ENCODE measurements at places on chromosomes 11 and 22.
A peak's percentile ranks its signal among the peaks of the same experiment; 100 is the strongest.

GRCh38 chr11:2912498-2912897 is 16.7 kb downstream of the PHLDA2 start:
- no peaks in the 10 kb centered on the region for H3K36me3 ChIP-seq
- H3K27ac ChIP-seq, result no peak overlapping the region
- H3K4me1 ChIP-seq, result peaks cover 8% of the 10 kb centered on the region
- H3K27me3 ChIP-seq, result no peaks in the 10 kb centered on the region
- H3K4me3 ChIP-seq, result no peak overlapping the region

GRCh38 chr11:26193694-26194365 is 138.1 kb upstream of the ANO3 start:
- no peaks in the 10 kb centered on the region for H3K27me3 ChIP-seq
- H3K27ac ChIP-seq, result no peak overlapping the region
- DNase-seq, result no peak
- H3K36me3 ChIP-seq, result no peaks in the 10 kb centered on the region

GRCh38 chr11:34298871-34299270 is 58.9 kb downstream of the ABTB2 start:
- no peak overlapping the region for H3K4me3 ChIP-seq
- no peaks in the 10 kb centered on the region for H3K36me3 ChIP-seq
- H3K4me1 ChIP-seq, result peaks cover 8% of the 10 kb centered on the region
- H3K27ac ChIP-seq, result no peak overlapping the region
- no peak for DNase-seq
- no peaks in the 10 kb centered on the region for H3K27me3 ChIP-seq

- H3K36me3 ChIP-seq, result no peaks in the 10 kb centered on the region
- no peak overlapping the region for H3K4me3 ChIP-seq
- no peak for DNase-seq
Observed at GRCh38 chr11:80505771-80506170, 1064.9 kb upstream of the TENM4 start.

- no peak overlapping the region for H3K4me3 ChIP-seq
- no peaks in the 10 kb centered on the region for H3K4me1 ChIP-seq
- H3K27ac ChIP-seq, result no peak overlapping the region
- DNase-seq, result no peak
- no peaks in the 10 kb centered on the region for H3K27me3 ChIP-seq
Observed at GRCh38 chr22:45823336-45823735, 151.7 kb downstream of the ATXN10 start.

DNA sequence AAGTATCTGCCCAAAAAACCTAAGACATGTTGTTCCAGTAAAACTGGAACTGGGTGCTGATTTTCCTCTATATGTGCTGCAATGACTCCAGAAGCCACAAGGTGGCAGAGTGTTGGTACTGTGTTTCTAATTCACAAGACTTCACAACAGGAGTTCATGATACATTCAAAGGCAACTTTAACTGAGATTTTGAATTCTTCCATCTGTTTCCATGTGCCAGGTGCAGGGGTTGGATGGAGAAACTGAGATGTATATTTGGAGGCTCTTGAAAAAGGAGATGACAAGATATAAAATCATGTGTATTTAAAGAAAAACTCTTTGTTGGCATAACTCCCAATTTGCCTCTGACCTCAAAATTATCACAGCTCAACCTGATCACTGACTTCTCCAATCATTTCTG is 1098.6 kb upstream of the CCDC90B start:
- no peaks in the 10 kb centered on the region for H3K36me3 ChIP-seq
- H3K4me3 ChIP-seq, result no peak overlapping the region
- H3K4me1 ChIP-seq, result no peaks in the 10 kb centered on the region
- DNase-seq, result peak; percentile 3
- no peaks in the 10 kb centered on the region for H3K27me3 ChIP-seq

GRCh38 chr22:48738204-48738980 is 1089.3 kb downstream of the BRD1 start:
- no peaks in the 10 kb centered on the region for H3K4me1 ChIP-seq
- H3K27me3 ChIP-seq, result no peaks in the 10 kb centered on the region
- DNase-seq, result no peak

- no peak for DNase-seq
- H3K27me3 ChIP-seq, result no peaks in the 10 kb centered on the region
- H3K4me1 ChIP-seq, result no peaks in the 10 kb centered on the region
- no peak overlapping the region for H3K4me3 ChIP-seq
Observed at GRCh38 chr11:86702220-86702983, 30.0 kb upstream of the ME3 start.

GRCh38 chr11:65506772-65507505 is 8.1 kb downstream of the MALAT1 start:
- H3K36me3 ChIP-seq, result peaks cover 45% of the 10 kb centered on the region
- peaks cover 13% of the 10 kb centered on the region for H3K4me1 ChIP-seq
- no peak for DNase-seq
- H3K27ac ChIP-seq, result peak overlapping the region; percentile 99

GRCh38 chr11:64670975-64671374 is 52.0 kb downstream of the NRXN2 start:
- peaks cover 10% of the 10 kb centered on the region for H3K4me1 ChIP-seq
- no peak overlapping the region for H3K4me3 ChIP-seq
- H3K27ac ChIP-seq, result no peak overlapping the region
- no peaks in the 10 kb centered on the region for H3K36me3 ChIP-seq
- DNase-seq, result no peak

DNA sequence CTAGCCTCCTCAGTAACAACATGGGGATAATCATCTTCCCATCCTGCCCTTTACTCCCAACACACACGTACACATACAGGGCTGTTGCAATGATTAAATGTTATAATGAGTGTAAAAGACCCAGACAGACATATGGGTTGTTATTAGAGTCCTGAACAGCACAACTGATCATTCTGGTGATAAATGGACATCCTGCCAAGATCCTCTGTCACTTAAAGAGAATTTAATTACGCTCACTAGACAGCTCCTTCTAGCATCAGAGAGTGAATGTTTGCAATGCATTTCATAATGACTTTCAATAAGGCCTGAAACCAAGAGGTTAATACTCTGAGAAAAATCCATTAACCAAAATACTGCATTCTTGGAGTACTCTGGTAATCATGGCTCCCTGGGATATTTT is 115.8 kb downstream of the KCNC1 start:
- H3K27me3 ChIP-seq, result no peaks in the 10 kb centered on the region
- no peaks in the 10 kb centered on the region for H3K4me1 ChIP-seq
- no peak for DNase-seq
- H3K27ac ChIP-seq, result no peak overlapping the region

DNA sequence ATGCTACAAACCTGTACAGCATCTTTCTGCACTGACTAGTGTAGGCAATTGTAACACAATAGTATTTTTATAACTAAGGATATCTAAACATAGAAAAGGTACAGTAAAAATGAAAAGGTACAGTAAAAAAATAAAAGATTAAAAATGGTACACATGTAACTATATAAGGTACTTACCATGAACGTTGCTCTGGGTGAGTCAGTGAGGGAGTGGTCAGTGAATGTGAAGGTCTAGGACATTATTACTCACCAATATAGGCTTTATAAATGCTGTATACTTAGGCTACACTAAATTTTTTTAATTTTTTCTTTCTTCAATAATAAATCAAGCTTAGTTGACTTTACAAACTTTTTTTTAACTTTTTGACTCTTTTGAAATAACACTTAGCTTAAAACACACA is 59.9 kb downstream of the EIF3M start:
- no peak overlapping the region for H3K4me3 ChIP-seq
- no peaks in the 10 kb centered on the region for H3K27me3 ChIP-seq
- H3K4me1 ChIP-seq, result no peaks in the 10 kb centered on the region
- no peaks in the 10 kb centered on the region for H3K36me3 ChIP-seq
- no peak for DNase-seq
- no peak overlapping the region for H3K27ac ChIP-seq

- peaks cover 10% of the 10 kb centered on the region for H3K36me3 ChIP-seq
- DNase-seq, result no peak
- no peaks in the 10 kb centered on the region for H3K27me3 ChIP-seq
- no peak overlapping the region for H3K27ac ChIP-seq
- no peaks in the 10 kb centered on the region for H3K4me1 ChIP-seq
- H3K4me3 ChIP-seq, result no peak overlapping the region
Observed at GRCh38 chr11:74896311-74896710, 52.6 kb downstream of the XRRA1 start.

Data from thoracic aorta (tissue), 2 donors.